Mesothelial cell of epicardium (in vitro differentiated cells): ENCODE measurements at places on chromosomes 4 and X.
A peak's percentile ranks its signal among the peaks of the same experiment; 100 is the strongest.

DNA sequence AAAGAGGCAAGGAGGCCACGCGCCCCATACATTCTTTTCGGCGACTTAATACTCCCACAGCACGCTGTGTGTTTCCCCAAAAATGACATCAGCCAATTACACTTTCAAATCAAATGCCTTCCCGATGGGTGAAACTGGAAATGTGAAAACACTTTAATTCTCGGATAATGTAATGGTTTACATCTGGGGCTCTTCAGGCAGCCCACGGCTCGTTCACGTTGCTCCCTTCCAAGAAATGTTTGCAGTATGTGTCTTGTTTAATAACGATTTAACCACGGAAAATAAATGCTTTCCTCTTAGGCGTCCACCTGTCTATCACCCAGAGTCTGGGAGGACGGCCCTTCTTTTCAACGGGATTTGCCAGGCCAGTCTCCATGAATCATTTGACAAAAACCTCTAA is 272.5 kb downstream of the SHOX start:
- no peaks in the 10 kb centered on the region for H3K4me1 ChIP-seq
- DNase-seq: no peak
- H3K4me3 ChIP-seq: no peak overlapping the region
- no peak overlapping the region for H3K27ac ChIP-seq
- peaks cover 13% of the 10 kb centered on the region for H3K27me3 ChIP-seq
- H3K36me3 ChIP-seq: no peaks in the 10 kb centered on the region

DNA sequence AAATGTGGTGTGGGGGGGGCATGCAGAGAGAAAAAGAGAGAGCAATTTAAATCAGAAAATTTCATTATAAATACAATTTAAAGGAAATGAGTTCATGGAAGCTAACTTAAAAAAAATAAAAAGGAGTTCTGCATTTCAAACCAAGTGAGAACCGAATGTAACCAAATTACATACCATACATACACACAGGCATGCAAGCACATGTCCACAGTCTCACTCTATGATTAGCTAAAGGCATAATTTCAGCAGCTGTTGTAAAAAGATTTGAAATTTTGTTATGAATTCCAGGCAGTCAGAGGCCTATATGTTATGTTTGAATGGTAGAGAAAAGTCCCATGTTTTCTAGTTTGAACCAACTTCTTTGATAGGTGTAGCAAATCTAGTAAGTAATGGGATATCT is 611.6 kb upstream of the ADGRL3 start:
- no peak for DNase-seq
- peaks cover 4% of the 10 kb centered on the region for H3K4me1 ChIP-seq
- H3K4me3 ChIP-seq: no peak overlapping the region
- H3K27me3 ChIP-seq: no peaks in the 10 kb centered on the region

DNA sequence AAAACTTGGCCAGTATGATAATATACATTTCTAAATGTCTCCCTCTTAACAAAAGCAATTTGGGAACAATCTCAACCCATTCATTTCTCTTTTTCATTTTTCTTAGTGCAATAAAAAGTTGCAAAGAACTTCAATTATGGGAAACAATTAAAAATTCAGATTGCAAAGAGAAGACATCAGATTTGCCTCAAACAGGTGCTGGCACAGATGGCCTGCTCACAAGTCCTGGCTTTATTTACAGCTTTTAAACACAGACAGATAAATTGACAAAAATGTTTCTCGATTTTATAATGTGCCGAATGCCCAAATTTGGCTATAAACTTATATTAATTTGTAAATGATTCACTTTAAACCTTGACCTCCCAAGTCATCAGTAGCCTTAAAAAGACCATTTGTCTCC is 28.7 kb downstream of the SLC4A4 start:
- H3K4me1 ChIP-seq: peaks cover 5% of the 10 kb centered on the region
- no peaks in the 10 kb centered on the region for H3K27me3 ChIP-seq
- no peak for DNase-seq

DNA sequence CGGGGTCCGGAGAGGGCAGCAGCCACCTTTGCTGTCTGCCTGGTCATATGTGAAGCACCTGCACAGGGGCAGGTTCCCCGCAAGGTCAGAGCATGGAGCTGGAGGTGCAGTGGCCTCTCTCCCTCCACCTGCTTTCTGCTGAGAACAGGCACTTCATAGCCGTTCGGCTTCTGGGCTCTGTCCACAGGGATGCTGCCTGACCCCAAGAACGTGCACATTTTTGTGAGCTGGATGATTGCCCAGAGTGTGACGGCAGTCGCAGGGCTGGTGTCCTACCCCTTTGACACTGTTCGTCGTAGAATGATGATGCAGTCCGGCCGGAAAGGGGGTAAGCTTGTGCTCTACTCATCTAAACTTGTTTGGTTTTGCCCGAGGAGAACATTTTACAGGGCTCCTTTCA is 2.5 kb downstream of the SLC25A4 start:
- H3K4me3 ChIP-seq: no peak overlapping the region
- H3K36me3 ChIP-seq: peaks cover 9% of the 10 kb centered on the region
- peaks cover 2% of the 10 kb centered on the region for H3K27me3 ChIP-seq
- no peak overlapping the region for H3K27ac ChIP-seq

- DNase-seq: no peak
- no peak overlapping the region for H3K27ac ChIP-seq
- no peak overlapping the region for H3K4me3 ChIP-seq
- H3K4me1 ChIP-seq: peaks cover 10% of the 10 kb centered on the region
- H3K27me3 ChIP-seq: no peaks in the 10 kb centered on the region
Observed at GRCh38 chrX:123990602-123991001, 29.1 kb downstream of the STAG2 start.

DNA sequence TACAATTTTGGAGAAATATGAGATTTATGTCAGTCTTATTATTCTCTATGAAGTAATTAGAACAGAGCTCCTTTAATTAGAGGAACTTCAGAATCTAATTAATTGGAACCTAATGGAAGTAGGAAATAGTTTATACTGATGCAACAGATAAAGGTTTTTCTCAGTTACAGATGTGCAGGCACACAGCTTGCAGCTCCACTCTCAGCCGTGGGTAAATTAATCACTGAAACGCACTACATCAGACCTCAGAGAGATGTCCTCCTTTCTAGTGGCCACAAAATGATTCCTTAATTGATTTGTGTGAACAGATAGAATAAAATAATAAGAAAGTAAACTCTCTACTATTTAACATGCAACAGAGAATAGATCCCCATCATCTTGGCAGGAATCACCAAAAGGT is 21.5 kb upstream of the NPY2R start:
- peaks cover 8% of the 10 kb centered on the region for H3K27me3 ChIP-seq
- no peaks in the 10 kb centered on the region for H3K4me1 ChIP-seq
- no peak for DNase-seq

- H3K27ac ChIP-seq: no peak overlapping the region
- no peak for DNase-seq
- H3K4me1 ChIP-seq: no peaks in the 10 kb centered on the region
- H3K4me3 ChIP-seq: no peak overlapping the region
- no peaks in the 10 kb centered on the region for H3K27me3 ChIP-seq
- no peaks in the 10 kb centered on the region for H3K36me3 ChIP-seq
Observed at GRCh38 chr4:100034023-100034664, 84.1 kb upstream of the H2AZ1 start.

DNA sequence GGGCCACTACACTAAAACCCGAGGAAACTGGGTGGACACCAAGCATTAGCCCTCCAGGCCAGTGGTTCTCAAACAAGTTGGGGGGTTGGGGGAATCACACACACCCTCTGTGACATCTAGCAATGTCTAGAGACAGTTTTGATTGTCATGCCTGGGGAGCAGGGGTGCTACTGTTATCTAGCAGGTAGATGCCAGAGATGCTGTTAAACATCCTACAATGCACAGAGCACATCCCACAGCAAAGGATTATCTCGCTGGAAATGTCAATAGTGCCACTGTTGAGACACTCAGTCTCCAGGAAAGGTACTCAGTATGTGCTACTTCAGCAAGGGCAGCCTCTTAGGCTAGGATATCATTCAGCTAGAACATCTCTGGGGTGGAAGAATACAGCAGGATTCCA is 1.3 kb downstream of the SMC1A start:
- DNase-seq: no peak
- peak overlapping the region; percentile 100 for H3K4me3 ChIP-seq
- H3K27ac ChIP-seq: peak overlapping the region; percentile 100
- H3K27me3 ChIP-seq: no peaks in the 10 kb centered on the region

- H3K4me1 ChIP-seq: no peaks in the 10 kb centered on the region
- no peaks in the 10 kb centered on the region for H3K27me3 ChIP-seq
- no peak overlapping the region for H3K27ac ChIP-seq
- no peak for DNase-seq
Observed at GRCh38 chr4:152479428-152480026, 56.4 kb downstream of the FBXW7 start.

GRCh38 chrX:105753411-105753810 is 68.9 kb upstream of the NRK start:
- no peaks in the 10 kb centered on the region for H3K27me3 ChIP-seq
- H3K36me3 ChIP-seq: no peaks in the 10 kb centered on the region
- H3K4me1 ChIP-seq: peaks cover 5% of the 10 kb centered on the region
- H3K27ac ChIP-seq: no peak overlapping the region
- no peak for DNase-seq

GRCh38 chr4:116118221-116118620 is 967.2 kb downstream of the TRAM1L1 start:
- no peak for DNase-seq
- no peaks in the 10 kb centered on the region for H3K4me1 ChIP-seq
- H3K27me3 ChIP-seq: no peaks in the 10 kb centered on the region
- no peak overlapping the region for H3K4me3 ChIP-seq
- no peak overlapping the region for H3K27ac ChIP-seq

DNA sequence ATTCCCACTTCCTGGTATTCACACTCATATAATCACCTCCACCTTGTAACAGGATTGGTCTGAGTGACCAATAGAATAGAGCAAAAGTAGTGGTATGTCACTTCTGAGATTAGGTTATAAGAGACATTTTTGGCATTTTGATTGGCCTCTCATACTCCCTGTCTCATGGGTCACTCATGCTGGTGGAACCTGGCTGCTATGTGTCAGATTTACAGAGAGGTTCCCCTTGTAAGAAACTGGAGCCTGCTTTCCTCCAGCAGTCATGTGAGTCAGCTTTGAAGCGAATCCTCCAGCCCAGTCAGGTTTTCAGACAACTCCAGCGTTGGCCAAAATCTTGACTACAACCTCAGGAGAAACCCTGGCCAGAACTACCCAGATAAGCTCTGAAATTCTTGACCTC is 2.6 kb upstream of the OTUD4 start:
- no peaks in the 10 kb centered on the region for H3K27me3 ChIP-seq
- H3K4me1 ChIP-seq: peaks cover 19% of the 10 kb centered on the region
- H3K4me3 ChIP-seq: no peak overlapping the region
- DNase-seq: no peak
- H3K27ac ChIP-seq: no peak overlapping the region

GRCh38 chrX:151359341-151359740 is 37.7 kb upstream of the VMA21 start:
- H3K27ac ChIP-seq: no peak overlapping the region
- H3K4me1 ChIP-seq: no peaks in the 10 kb centered on the region
- peaks cover 34% of the 10 kb centered on the region for H3K27me3 ChIP-seq
- no peak overlapping the region for H3K4me3 ChIP-seq

DNA sequence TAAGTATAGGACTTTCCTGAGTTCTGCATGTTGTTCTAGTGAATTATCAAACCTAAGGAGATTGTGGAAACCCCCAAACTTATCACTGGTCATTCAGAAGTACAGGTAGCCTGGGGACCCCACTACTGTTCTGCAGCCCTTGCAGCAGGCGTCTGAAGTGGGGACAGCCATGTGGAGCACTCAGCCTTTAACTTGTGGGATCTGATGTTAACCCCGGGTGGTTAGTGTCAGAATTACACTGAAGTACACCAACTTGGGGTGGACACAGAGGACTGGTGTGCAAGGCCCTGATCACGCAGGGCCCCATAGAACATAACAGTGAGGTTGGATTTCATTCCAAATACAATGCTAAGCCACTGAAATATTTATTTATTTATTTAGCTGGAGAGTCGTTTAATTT is 103.7 kb downstream of the SCD5 start:
- peaks cover 13% of the 10 kb centered on the region for H3K4me1 ChIP-seq
- no peak for DNase-seq
- H3K27ac ChIP-seq: no peak overlapping the region
- peaks cover 2% of the 10 kb centered on the region for H3K36me3 ChIP-seq
- H3K4me3 ChIP-seq: no peak overlapping the region

DNA sequence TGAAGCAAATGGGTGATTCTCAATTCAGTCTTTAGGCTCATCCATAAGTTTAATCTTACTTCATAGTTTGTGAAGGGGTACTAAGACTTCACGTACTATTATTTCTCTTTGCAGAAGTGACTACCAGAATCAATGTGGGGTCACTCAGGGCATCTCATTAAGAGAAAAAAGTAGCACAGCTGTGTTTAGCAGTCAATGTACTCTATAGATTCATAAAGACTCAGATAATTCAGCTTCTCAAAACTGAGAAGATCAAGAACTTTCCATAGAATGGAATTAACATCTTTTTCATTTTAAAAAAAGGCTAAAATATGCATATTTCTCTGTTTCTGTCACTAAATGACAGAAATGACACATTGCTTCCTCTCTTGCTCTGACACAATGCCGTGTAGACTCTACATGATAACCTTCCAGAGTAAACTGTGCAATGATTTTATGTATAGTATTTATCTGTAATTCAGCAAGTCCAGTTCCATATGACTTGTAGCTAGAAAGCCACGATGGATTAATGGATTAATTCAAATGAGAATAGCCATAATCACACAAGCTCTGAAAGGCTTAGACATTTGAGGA is 20.3 kb upstream of the LSM6 start:
- no peak overlapping the region for H3K27ac ChIP-seq
- no peak overlapping the region for H3K4me3 ChIP-seq
- H3K27me3 ChIP-seq: no peaks in the 10 kb centered on the region

DNA sequence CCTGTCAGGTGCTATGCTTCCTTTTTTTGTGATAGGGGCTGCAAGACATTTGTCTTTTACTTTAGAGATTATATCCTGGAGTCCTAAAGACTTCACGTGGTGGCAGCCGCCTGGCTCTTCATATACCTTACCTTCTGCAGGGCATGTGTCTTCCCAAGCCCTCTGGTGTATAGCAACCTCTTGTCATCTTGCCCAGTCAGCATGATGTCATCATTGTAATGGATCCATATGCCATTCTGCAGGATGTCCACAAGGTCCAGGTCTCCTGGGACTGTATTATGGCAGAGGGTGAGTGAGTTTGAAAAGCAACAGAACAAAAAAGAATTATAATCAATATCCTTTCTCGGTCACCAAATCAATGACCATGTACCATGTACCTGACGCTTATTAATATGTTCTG is 82.2 kb upstream of the SCOC start:
- no peak for DNase-seq
- H3K4me1 ChIP-seq: peaks cover 7% of the 10 kb centered on the region

DNA sequence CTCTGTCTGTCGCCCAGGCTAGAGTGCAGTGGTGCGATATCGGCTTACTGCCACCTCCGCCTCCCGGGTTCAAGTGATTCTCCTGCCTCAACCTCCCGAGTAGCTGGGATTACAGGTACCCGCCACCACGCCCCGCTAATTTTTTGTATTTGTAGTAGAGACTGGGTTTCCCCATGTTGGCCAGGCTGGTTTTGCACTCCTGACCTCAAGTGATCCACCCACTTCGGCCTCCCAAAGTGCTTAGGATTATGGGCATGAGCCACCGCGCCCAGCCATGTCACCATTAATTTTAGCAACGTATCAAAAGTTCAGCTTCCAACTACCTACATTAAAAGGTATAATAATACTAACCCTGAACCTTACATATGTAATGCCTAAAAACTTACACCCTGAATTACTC is 940 bp upstream of the UTP3 start:
- H3K4me3 ChIP-seq: peak overlapping the region; percentile 95
- H3K4me1 ChIP-seq: peaks cover 33% of the 10 kb centered on the region
- H3K27me3 ChIP-seq: no peaks in the 10 kb centered on the region
- no peak for DNase-seq

- H3K4me3 ChIP-seq: no peak overlapping the region
- no peaks in the 10 kb centered on the region for H3K36me3 ChIP-seq
- H3K27ac ChIP-seq: no peak overlapping the region
Observed at GRCh38 chrX:17475449-17476217, 100.6 kb downstream of the NHS start.
